ENCODE measurements at places on chromosomes 5 and 9.

DNA sequence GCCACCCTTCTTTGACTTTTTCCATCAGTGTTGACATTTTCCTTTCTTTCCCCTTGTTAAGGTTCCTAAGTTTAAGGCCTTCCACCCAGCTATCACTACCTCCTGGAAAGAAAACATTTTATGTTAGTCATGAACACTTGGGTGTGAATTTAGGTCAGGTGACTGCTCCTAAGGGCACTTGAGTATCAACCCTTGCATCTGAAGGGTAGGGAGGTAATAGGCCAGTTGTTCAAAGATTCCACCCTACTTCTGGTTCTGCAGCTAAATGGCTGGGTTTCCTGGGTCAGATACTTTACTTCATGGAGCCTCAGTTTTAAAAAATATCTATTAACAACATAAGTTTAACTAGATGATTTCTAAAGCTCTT is 49.1 kb upstream of the OSMR start:
- DNase-seq: no peak

GRCh38 chr5:65914641-65915196 is 11.7 kb upstream of the ERBIN start:
- DNase-seq: no peak

DNA sequence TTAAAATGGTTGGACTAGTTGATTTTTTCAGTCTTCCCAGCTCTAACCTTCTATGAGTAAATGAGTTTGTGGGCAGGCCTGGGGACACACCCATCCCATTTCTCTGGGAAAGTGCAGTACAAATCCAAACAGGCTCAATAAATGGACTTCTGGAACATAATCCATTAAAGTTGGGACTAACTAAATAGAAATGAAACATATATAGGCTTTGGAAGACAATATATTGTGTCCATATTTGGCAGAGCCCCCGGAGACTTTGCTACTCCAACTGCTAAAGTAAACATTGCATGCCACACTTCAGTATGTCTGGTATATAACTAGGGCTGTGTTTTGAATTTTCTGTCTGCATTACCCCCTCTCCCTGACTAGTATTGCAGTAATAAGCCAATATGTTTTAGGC is 191.4 kb upstream of the DAB2 start:
- no peak for DNase-seq

DNA sequence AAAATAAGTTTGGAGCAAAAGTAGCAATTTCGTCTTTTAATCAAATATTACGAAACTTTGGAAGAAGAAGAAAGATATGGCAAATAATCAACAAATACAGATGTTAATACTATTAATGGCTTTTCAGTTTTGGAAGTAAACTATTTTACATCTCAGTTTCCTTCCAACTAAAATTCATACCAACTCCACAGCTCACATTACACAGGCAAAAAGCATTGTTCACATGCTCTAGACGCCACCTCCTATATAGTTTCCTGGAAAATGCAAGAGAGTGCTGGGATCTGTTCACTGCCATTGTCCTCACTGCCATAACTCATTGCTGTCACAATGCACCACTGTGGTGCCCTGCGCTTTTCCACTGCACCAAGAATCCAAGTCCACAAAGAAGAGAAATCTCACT is 149.0 kb upstream of the FTMT start:
- no peak for DNase-seq

- no peak for DNase-seq
Measured at GRCh38 chr5:125700380-125700861, 722.8 kb upstream of the GRAMD2B start.

DNA sequence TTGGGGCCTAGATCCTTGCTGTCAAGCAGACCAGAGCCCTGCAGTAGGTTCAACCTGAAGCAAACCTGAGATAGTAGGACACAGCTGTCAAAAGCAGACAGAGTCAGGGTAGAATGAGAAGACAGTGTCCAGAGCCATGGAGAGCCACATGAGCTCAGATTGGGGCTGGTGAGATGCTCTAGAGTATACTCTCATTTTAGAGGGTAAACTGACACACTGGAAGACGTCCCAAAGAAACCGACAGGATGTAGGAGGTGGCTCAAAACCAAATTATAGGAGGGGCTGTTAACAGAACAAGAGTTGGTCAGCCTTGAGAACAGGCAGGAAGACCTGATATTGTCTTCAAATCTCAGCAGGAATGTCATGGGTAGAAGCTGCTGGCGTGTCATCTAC is 11.5 kb downstream of the CCDC69 start:
- DNase-seq: no peak

DNA sequence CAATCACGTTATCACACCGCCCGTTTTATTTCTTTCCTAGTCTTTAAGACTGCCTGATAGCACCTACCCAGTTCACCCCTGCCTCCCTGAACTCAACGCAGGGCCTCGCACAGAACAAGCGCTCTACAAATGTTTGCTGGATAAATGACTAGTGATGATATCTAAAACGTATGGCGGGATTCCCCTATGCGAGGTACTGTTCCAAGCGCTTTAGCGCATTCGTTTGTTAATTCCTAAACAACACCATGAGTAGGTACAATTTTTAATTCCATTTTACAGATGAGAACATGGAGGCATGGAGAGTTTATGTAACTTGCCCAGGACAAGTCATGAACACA is 6.6 kb downstream of the POU4F3 start:
- no peak for DNase-seq

- DNase-seq: no peak
Measured at GRCh38 chr5:56705217-56705616, 110.1 kb upstream of the MAP3K1 start.

GRCh38 chr5:180815293-180815917 is 12.8 kb upstream of the MGAT1 start:
- DNase-seq: no peak

DNA sequence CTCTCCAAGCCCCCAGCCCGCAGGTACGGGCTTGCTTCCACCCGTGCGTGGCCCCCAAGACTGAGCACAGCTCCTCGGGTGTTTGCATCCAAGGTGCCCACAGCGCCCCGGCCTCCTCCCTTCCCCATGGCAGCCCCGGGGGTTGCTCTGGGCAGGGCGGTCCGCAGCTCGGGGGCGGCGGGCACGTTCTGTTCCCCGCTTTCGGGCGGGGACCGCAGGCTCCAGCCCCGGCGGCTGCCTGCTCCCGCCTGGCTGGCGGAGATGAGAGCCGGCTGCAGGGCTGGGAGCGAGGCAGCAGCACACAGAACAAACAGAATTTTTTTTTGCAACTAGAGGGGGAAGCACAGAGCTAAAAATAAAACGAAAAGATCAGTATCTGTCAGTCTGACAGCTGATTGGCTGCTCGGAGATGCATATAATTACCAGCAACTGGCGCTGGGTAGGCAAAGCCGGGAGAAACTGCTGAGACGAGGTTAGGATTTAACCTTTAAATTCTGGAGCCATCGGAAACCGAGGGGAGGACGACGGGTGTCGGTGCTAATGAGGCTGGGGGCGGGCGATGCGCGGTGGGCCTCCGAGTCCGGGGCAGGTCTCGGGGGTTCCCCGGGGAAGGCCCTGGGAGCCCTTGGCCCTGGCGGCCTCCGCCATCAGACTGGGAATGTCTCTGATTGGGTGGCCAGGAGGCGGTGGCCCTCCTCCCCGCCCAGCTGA is 142.7 kb upstream of the IER5L start:
- peak; percentile 78 for DNase-seq

DNA sequence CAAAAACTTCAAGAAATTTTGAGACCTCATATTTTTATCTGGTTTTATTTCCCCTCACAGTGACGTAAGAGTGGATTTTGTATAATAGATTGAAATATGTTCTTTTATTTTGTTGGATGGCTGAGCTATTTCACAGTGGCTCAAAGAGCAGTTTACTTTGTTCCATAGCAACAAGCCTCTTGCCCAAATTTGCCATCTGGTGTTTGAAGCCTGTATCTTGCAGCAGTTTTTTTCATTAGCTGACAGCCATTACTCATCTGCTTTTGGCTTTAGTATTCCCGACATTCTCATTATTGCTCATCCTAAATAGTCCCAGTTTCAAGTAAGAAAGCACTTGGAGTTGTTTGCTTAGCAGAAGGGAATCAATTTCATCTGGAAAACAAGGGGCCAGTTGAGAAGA is 36.3 kb downstream of the GDA start:
- no peak for DNase-seq

DNA sequence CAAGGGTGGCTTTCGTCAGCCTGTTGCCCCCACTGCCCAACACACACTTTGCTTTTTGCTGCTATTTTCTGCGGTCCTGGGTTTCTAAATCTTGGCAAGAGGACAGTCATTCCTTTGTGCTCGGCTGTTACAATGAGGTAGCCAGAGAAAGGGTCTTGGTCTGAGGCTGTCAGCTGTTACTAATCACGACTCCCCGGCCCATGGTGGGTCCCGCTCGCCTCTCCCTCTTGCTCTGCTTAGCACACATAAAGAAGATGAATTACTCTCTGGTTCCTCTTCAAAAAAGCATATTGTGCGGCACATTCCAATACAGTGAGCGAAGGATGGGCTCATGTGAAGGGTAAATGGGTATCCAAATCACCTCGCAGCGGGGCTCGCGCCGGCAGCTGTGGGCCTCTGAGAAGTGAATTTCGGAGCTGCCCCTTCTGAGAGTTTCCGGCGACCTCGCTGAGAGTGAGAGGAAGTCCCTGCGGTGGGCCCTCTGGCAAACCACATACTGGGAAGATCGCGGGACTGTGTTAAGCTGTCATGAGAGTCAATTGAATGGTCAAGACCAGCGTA is 56.0 kb downstream of the SLC1A3 start:
- no peak for DNase-seq

GRCh38 chr5:77156379-77156778 is 54.1 kb upstream of the PDE8B start:
- DNase-seq: no peak

DNA sequence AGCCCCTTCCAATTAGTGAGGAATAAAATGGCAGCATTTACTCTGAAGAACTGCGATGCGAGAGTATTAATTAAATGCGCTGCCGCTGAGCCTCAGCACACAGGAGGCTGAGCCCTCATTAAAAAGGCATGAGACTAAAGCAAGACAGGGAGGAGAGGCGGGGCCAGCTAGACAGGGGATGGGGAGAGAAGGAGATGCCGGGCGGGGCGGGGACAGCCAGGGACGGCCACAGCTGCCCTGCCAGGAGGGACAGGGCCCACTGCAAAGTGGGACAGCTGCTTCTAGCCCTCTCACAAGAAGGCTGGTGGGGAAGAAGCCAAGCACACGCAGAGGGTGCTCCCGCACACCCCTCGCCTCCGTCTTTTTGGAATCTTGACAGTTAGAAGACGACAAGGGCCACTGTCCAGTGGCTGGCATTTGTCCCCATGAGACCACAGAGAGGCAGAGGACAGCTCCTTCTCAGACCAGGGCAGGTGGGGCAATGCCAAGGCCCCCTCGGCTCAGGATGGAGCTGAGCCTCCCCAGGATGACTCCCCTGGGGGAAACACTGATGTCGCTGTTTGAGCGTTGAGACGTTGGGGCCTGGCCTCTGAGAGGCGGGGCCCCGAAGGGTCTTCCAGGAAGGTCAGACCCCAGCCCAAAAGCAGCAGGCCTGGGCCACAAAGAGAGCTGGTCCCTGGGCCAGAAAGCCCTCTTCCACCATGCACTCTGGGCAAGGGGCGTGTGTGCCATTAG is 26.9 kb downstream of the ADAMTS2 start:
- DNase-seq: no peak

DNA sequence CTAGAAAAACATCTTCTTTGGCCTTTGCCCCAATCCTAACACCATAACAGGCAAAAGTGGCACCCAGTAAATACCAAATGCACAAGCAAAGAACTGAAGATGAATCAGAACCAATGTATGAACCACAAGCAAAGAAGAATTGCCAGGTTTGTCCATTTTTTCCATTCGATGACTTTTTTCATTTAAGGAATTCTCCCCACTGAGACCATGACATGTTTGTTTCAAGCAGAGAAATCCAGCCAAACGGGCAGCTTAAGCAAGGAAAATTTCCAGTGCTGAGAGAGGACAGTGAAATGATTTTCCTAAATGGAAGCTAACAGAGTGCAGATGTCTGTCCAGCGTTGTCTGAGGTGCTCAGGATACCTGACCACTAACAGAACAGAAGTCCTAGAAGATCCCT is 203.7 kb downstream of the ADAMTS12 start:
- no peak for DNase-seq

GRCh38 chr9:96567203-96567700 is 52.4 kb downstream of the CDC14B start:
- DNase-seq: no peak

Measured in MM.1S (cell line).